Stimulated activated CD4-positive, alpha-beta T cell treated with anti-CD3 and anti-CD28 coated beads, Interleukin-12 subunit alpha, Interleukin-12 subunit beta, amount 100 ng/mL, for 24 hours (primary cell): ENCODE measurements at places on chromosomes 7 and 10.

- no peak for DNase-seq
Observed at GRCh38 chr7:1593091-1593866, 23.4 kb upstream of the PSMG3 start.

GRCh38 chr7:41222746-41223145, 480.1 kb downstream of the INHBA start:
- DNase-seq = no peak

DNA sequence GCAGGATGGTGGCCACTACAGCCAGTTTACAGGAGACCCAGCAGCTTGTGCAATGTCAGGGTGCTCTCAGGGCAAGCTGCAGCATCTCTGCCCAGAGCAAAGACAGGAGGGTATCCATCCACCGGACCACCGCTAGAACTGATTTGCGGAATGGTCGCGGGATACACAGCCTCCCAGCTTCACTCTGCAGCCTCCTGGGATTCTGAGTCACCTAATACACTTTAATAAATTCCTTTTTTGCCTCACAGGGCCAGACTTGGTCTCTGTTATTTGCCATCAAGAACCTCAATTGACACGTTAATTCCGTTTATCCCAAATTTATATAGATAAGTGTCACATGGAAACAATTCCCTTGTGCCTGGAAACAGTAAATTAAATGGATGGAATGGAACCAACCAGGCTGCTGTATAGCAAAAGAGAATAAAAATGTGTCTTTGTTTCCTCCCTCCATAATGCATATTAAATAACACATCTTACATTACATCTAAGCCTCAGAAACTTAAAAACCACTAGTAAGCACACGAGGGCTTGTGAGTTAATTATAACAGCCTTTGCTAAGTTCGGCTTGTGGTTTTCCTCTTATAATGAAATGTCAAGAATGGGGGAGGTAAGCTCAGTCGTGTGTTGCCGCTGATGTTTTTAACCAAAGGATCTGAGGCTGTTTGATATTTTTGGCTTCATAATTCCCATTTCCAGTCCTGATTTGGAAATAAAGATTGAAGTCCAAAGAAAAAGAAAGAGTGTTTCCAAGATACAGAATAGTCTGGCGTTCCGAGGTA, 52.1 kb downstream of the ADRB1 start:
- DNase-seq = no peak

- no peak for DNase-seq
Observed at GRCh38 chr7:112132051-112132694, 74.0 kb downstream of the DOCK4 start.

DNA sequence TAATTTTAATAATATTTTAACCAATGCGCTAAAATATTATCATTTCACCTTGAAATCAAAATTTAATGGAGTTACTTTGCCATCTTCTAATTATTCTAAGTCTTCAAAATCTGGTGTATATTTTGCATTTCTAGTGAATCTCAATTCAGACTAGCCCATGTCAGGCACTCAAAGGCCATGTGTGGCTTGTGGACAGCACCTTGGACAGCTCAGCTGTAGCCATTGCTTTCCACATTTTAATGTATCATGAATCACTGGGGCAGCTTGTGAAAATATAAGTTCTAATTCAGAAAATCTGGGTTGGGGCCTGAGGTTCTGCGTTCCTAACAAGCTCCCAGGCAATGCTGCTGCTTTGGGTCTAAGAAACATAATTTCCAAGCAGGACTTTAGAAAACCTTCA, 57.2 kb downstream of the MGAM2 start:
- no peak for DNase-seq

DNA sequence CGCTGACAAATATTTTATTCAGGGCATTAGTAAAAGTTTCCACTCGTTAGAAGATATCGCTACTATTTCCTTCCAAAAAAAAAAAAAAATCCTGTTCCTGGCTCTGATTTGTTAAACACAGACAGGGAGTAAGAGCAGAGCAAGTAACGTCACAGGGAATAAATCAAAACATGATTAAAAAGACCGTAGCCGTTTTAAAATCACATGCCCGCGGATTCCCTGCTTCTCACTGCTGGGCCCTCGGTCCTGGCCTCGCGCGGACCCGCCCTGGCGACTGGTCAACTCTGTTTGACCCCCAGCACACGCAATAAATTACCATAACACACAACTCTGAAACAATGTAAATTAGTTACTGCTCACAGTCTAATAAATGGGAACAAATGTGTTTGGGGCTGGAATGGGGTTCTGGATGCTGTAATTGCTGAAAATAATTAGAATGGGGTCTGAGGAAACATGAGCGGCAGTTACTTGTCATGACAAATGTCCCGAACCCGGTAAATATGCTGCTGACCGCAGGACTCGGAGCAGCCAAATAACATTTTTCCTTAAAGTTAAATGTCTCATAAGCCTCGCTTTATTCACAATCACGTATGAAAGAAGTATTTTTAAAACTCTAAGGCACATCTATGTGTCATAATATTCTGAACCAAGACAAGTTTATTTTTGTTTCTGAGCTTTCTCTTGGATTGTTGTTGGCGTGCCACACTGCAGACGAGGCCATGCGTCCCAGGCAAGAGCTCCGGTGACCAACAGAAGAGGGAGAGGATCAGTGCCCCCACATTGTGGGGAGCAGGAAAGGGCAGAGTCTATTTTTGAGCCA, 17.9 kb downstream of the EBF3 start:
- DNase-seq = no peak

- no peak for DNase-seq
Observed at GRCh38 chr10:61286686-61287085, 166.5 kb downstream of the TMEM26 start.

DNA sequence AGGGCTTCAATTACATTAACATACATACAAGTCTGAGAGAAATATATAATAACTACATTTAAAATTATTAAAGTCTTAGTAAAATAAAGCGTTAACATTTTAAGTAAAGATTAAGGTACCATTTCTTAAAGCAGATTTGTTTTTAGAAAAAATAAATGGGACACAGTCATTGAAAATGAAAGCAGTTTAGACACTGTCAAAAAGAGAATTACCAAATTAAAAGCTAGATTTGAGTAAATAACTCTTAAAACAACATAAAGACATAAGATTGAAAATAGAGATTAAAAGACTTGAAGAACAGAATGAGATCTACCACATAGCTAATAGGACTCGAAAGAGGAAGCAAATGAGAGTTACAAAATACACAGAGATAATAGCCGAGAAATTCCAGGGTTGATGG, 562.2 kb upstream of the FOXK1 start:
- DNase-seq = no peak

GRCh38 chr10:125788156-125789034, 12.8 kb upstream of the MMP21 start:
- no peak for DNase-seq

GRCh38 chr7:1520539-1521234, 9.8 kb upstream of the MAFK start:
- DNase-seq = no peak

DNA sequence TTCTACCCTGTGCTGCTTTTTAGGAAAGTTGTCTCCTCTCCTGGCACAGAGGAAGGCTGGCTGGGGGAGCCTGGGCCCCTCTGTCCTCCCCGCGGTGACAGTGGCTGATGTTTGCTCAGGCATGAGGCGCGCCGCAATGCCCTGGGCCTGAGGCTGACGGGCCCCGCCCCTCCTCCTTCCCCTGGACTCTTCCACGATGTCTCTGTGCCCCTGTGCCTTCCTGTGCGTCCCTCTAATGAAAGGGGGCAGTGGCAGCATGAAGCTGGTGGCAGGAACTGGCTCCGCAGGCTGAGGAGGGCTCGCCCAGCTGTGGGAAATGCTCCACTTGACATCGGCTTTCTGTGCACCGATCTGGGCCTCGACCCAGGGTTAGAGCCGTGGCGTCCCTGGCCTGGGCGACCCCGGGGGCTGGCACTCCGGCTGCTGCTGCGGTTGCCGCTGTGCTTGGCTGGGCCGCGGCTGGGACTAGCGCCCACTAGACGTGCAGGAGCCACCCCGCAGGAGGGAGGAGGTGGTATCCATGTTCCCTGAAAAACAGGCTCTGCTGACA, 67.9 kb downstream of the ZNF680 start:
- no peak for DNase-seq

DNA sequence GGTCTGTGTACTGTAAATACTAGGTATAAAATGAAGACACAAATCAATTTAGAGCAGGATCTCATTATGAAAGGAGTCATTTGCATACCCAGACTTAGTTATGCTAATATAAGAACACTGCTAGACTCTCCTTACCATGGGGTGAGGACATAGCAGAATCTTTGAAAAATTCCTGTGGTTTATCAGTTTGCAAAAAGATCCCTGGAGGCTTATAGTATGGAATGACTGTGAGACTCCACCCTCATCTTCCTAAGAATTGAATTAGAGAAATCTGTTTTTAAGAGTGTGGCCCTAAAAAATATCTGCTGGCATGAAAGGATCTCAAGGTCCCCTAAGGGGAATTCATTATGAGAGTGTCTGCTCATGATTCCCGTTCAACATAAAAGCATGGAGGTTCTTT, 63.2 kb downstream of the WNT2 start:
- DNase-seq = no peak

DNA sequence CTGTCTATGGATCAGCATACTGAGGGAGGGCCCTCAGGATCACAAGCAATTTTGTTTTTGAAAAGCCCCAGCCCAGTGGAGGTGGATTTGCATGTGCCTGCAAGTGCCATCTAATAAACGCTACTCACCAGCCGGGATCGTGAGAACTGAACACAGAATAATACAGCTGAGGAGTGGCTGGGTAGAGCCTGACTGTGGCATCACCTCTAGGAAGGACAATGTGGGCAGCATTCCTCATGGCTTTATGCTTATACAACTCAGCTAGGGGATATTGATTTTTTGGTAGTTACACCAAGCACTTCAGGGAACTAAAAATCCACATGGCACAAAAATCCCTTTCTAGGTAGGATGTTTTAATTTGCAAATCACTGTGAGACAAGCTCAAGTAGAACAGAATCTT, 72.7 kb upstream of the PALS2 start:
- no peak for DNase-seq

- DNase-seq = no peak
Observed at GRCh38 chr10:67780759-67781538, 57.0 kb downstream of the DNAJC12 start.

DNA sequence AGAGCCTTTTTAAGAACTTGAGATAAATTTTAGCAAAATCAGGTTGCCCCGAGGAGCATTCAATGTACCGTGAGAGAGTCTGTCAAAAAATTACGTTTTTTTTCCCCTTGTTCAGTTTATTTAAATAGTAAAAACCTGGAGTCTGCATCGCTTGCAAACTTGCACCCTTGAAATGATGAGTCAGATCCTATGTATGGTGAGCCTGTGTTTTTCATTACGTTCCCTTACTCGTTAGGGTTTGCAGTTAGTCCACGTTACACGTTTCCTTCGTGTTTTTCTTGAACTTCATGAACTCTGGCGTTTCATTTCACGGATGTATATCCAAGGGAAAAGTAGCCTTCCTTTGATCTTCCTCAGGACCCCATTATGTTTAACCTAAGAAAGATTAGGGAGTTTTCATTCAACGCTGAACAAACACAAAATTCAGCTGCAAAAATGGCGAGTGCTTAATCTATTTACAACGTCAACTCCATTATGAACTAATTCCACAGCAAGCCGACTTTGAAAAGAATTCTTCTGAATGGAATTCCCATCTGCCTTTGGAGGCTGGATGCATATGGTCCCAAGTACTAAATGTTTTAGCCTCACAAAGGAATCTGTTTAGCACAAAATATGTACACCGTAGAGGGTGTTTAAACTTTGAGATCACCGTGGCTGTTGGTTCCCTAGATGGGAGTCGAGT, 182.4 kb downstream of the MYOF start:
- DNase-seq = no peak
